Activated CD4-positive, alpha-beta T cell treated with anti-CD3 and anti-CD28 coated beads, Interleukin-2, amount 10 ng/mL, durations not matched to agents 7 days and 5 days (primary cell): ENCODE measurements at places on chromosomes 11 and 22.

GRCh38 chr22:30279046-30279788 is 10.1 kb downstream of the CASTOR1 start:
- no peak for DNase-seq

DNA sequence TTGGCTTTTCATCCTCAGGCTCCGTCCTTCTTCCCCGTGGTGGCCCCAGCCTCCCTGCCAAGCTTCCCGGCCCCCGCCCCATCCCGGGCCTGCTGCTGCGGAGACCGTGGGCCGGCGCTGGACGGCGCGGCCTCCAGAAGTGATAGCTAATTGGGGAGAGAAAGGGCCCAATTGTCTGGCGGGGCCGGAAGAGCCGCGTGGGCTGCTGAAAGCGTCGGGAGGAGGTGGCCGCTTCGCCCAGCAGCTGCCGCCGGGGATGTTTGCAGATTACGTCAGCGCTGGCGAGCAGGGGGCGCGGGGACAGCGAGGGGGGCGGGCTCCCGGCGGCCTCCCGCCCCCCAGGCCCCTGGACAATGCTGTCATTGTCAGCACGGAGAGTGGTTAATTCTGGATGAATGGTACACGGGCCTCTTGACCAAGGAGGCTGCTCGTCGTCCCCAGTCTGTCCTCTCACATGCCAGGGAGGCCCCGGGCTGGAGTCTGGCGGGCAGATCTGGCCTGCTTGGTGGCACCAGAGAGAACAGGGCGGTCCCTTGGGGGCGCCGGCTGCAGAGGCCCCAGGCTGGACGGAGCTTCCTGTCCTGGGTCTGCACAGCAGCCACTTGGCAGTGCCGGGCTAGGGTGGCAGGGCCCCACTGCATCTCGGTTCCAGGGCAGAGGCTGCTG is 1.6 kb downstream of the SMIM38 start:
- DNase-seq: no peak

- DNase-seq: no peak
Observed at GRCh38 chr11:67662142-67662834, 11.8 kb upstream of the ACY3 start.

DNA sequence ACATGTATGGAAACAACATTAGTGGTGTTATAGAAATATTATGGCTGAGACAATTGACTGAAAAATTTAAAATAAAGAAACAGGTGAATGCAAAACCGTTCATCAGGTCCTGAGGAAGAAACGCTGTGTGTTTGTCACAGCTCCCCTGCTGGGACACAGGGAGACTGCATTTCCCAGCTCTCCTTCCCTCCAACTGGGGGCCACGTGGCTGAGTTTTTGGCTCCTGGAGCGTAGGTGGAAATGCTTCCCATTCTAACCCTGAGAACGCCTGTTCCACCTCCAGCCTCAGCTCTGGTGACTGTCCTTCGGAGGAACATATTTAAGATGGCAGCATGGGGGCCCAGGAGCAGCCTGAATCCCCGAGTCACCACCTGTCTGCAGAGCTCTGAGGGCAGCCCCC is 398.6 kb downstream of the BRD1 start:
- DNase-seq: no peak

DNA sequence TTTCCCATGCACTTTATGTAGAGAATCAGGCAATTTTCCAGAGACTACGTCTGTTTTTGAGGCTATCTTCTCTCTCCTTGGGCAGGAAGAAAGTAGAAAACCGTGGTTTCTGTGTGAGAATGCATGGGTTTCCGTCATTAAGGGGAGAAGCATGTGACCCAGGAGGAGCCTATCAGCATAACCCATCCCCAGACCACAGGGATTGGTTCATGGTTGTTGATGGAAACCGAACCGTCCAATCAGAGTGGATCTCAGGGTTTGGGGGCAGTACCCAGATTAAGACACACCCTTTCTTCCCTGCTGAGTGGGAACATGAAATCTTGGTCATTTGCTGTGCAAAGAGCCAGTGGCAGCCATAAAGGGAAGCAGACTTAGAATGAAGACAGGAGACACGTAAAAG is 517.8 kb downstream of the MN1 start:
- DNase-seq: no peak

- no peak for DNase-seq
Observed at GRCh38 chr22:27620367-27621154, 181.0 kb downstream of the MN1 start.

- DNase-seq: no peak
Observed at GRCh38 chr11:130945896-130946295, 29.6 kb upstream of the SNX19 start.

DNA sequence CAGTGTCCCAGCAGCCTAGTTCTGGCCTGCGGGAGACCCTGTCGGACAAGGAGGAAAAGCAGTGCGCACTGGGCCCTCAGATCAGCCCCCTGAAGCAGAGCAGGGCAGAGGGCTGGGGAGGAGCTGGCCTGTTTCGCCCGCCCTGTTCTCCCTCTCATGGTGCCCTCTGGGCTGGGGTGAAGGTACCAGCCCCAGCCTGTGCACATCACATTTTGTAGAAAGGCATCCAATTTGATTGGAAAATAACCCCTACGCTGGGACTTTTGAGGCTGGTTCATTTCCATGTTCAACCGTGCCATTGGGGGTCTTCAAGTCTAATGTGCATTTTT is 832 bp upstream of the NAP1L4 start:
- DNase-seq: no peak

- DNase-seq: peak; percentile 70
Observed at GRCh38 chr11:65132988-65133700, 1.2 kb downstream of the SYVN1 start.

DNA sequence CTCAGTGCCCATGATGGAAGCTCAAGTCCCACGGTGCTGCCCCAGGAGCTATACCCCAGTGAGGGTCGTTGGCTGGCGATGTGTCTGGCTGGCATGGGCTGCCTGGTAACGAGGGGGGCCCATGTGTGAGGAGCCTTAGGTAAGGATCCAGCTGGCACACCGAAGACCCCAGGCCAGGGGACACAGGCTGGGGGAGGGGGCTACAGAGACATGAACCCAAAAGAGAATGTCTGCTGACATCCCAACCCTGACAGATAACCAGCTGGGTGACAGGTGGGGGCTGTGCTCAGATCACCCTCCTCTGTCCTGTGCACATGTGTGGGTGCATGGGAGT is 39.2 kb downstream of the RTN4R start:
- no peak for DNase-seq

DNA sequence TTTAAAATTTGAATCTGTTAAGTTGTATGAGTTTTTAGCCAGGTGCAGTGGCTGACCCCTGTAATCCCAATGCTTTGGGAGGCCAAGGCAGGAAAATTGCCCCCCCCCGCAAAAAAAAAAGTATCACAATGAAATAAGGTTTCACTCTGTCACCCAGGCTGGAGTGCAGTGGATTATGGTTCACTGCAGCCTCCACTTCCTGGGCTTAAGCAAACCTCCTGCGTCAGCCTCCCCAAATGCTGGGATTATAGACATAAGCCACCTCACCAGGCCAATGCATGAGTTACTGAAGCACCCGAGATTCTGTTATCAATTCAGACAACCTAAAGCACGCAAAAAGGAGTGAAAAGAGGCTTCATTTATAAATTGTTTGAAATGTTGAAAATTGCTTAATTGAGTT is 2.4 kb upstream of the CHID1 start:
- no peak for DNase-seq

GRCh38 chr11:119091966-119092879 is 7.5 kb downstream of the HMBS start:
- no peak for DNase-seq
